ENCODE measurements at places on chromosomes 16 and 17. TPM values are rescaled to one million over a fixed set of nuclear protein-coding genes. Genes with fewer than 3 reads are reported as not detected.

The PERCC1 gene
- total RNA-seq = not detected

The UNC13D gene
- 43.5 TPM for total RNA-seq

The CEP112 gene
- total RNA-seq = 1.3 TPM

The SBK1 gene
- total RNA-seq = 0.42 TPM

The ANKRD40CL gene
- 0.99 TPM for total RNA-seq

The GDPD3 gene
- total RNA-seq = 1.5 TPM

The MAP2K6 gene
- 7.0 TPM for total RNA-seq

DNA sequence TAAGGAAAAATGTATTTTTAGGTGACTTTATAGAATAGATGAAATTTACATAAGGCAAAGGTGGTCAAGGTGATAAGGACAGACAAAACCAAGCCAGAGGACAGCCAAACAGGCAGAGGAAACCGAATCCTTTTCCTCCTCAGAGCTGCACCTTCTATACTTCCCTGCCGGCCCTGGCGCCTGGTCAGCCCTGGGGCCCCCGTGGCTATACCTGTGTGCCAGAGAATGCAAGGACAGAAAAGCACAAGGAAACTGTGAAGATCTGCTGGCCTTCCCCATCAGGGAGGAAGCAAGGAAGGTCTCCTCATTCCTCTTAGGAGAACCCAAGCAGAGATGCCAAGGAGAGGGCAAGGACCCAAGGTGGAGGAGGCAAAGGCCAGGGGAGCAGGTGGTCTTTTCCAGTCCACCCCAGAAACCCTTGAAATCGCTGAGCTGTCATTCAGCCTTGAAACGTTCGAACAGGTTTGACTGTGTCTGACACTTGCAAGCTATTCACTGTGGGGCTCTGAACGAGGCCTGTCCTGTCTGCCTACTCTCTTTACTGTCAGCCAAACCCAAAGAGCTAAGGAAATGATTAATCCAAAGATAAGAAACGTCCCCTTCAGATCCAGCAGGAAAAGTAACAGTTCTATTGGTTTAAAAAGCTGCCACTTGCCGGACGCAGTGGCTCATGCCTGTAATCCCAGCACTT is 114.4 kb downstream of the XYLT1 start:
- no peak for DNase-seq

GRCh38 chr17:67215991-67216421 is 29.0 kb downstream of the HELZ start:
- peak; percentile 56 for DNase-seq

- no peak for DNase-seq
Observed at GRCh38 chr17:40555296-40556190, 9.7 kb downstream of the CCR7 start.

DNA sequence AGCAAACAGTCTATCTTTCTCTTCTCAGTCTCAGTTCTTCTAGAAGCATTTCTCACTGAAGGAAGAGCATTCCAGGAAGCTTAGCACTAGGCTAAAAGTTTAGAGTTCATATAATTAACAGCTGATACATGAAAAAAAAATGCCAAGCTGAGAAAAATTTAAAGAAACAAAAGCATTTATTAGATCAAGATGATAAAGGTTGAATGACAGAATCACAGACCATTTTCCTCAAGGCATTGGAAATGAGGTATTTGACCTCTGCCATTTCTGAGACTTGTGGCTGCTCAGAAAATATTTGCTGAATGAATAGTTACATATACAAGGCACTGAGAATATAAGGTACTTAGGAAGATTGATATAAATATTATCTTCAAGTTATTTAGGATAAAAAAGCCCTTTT is 901.6 kb upstream of the GOT2 start:
- DNase-seq = no peak

DNA sequence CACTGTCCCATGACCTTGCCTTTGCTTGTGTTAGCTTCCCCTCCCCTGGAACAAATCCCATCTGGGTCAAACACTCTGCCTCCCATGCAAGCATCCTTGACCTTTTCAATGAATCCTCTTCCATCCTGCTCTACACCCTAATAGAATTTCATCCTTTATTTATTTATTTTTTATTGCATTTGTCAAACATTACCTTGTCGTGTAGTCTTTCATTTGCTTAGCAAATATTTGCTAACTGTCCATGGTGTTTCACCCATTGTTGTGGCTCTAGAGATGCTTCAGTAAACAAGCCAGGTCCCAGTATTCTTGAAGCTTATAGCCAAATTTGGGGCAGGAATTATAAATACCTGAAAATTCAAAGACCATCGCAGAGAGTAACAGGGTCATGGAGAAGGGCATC is 51.0 kb upstream of the MRTFB start:
- no peak for DNase-seq

GRCh38 chr16:12942861-12943260 is 41.5 kb downstream of the SHISA9 start:
- DNase-seq = no peak

GRCh38 chr16:65524997-65525396 is 403.1 kb upstream of the CDH11 start:
- DNase-seq = no peak

- peak; percentile 5 for DNase-seq
Observed at GRCh38 chr16:66115373-66115772, 251.1 kb upstream of the CDH5 start.

GRCh38 chr16:80058214-80058613 is 457.7 kb upstream of the MAF start:
- DNase-seq = no peak

- DNase-seq = no peak
Observed at GRCh38 chr17:42673885-42674754, 2.7 kb downstream of the PLEKHH3 start.

DNA sequence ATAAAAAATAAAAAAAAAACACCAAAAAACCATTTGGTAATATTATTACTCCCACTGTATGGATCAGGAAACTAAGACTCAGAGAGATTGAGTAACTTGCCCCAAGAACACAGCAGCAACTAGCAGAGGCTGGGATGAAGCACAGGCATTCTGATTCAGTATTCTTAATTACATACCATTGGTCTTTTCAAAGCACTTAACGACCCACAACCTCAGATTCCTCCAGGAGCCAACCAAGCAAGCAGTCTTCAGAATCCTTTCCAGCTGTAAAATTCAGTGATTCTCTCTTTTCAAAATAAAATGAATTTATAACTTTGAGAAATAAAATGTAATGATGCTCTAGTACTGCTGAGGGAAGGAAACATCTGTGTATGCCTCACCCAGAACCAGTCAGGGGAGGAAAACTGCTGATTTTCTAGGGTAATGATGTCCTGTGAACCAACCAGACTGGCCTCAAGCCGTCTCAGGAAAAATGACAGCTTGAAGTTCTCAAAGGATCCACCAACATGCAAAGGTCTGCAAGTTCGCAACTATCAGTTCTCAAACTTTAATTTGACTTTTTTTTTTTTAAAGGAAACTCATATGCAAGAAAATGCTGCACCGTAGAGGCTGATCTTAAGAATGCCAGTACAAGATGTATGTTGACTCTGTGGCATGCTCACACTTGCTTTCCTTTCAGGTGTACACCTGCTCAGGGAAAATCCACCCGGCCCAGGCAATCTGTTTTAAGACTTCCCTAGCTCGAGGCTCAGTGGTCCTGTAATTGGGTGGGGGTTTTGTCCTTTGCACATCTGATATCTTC is 9.0 kb downstream of the CUEDC1 start:
- no peak for DNase-seq

- no peak for DNase-seq
Observed at GRCh38 chr16:6190776-6191175, 1093.2 kb upstream of the EEF2KMT start.
